Anterior cingulate cortex (tissue), 58 donors: ENCODE measurements at places on chromosomes 5 and 9.

- no peak for DNase-seq
These were observed 291.1 kb downstream of the NR2F1-AS1 start for GRCh38 chr5:93289942-93290341.

- no peak for DNase-seq
These were observed 210.0 kb upstream of the PAPPA start for GRCh38 chr9:115943431-115944165.

GRCh38 chr9:1469996-1470395 is 419.8 kb downstream of the DMRT2 start:
- no peak for DNase-seq

DNA sequence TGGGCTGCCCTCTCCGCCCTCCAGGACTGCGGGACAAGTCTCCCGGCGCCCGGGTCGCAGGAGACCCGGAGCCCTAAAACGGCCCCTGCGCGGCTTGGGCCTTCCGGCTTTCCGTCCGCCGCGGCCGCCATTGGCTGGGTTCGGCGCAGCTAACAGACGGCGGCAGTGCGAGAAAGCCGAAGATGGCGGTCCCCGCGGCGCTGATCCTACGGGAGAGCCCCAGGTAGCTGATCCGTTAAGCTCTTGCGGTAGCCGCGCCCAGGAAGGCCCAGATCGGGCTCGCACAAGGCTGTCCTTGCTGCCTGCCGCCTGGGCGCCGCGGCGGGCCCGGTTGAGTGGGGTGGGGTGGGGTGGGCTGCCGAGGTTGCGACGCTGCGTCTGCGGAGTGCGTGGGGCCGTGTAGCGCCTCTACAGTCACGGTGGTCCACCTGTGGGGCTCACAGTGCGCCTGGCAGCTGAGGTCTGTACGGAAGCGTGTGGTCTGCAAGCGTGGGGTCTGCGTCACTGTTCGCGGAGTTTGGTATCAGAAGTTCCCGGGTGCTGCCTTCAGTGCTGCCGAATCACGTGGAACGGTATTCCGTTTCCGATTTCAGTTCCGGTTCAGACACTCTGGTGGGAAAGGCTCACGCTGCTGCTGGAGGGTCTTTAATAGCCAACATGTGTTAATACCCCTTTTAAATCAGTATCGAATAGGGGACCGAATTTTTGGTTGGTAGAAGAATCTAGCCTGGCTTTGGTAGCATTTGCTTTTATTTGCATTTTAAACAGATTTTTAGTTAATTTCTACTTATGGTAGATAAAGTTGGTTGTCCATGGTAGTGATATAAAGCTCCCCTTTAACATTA is at the start of gene COMMD10:
Gene COMMD10 (plus strand): TSS at position 155 of the 845 bp plus-strand sequence.
- peak; percentile 67 for DNase-seq

- no peak for DNase-seq
These were observed 43.4 kb downstream of the NKX2-5 start for GRCh38 chr5:173191561-173191960.

DNA sequence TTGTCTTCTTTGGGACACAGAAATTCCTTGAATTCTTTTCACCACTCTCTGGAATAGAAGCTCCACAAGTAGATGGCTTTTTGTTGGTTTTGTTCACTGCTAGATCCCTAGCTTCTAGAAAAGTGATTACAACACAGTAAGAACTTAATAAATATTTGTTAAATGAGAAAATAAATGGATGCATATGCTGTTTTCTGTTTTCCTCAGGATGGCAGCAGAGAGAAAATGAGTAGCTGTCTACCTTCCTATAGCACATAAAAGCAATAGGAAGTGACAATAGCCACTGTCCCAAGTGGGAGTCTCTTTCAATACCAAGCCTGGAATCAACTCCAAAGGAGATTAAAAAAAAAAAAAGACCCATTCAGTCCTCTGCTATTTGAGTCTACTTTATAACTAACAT is 100.6 kb upstream of the NREP start:
- DNase-seq: no peak

DNA sequence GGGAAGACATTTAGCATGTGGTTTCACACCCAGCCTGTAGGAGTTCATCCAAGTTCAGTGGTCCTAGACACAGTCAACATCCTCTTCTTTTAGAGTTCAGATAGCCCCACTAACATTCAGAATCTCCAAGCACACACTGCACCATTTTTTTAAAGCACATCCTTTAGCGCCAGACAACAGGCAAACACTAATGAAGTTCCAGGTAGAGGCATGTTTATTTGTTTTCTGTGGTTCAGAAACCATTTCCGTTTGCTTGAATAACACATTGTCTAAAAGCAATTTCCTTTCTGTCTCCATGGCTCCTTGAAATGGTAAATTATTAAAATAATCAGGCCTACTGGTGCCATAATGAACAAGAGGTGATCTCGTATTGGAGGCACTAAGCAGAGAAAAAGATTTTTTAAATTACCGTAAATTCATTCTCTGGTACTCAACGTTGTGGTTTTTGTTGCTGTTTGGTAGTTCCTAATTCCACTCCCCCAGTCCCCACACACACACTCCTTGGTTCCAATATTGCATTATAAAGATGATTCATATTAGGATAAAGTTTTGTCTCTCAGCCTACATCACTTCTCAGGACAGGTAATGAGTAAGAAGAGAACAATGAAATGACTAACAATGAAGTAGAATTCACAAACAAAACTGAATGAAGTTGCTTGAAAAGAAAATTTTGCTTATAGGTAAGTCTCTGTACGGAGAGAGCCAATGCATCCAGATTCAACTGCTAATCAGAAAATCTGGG is 153.1 kb downstream of the PCSK1 start:
- no peak for DNase-seq

DNA sequence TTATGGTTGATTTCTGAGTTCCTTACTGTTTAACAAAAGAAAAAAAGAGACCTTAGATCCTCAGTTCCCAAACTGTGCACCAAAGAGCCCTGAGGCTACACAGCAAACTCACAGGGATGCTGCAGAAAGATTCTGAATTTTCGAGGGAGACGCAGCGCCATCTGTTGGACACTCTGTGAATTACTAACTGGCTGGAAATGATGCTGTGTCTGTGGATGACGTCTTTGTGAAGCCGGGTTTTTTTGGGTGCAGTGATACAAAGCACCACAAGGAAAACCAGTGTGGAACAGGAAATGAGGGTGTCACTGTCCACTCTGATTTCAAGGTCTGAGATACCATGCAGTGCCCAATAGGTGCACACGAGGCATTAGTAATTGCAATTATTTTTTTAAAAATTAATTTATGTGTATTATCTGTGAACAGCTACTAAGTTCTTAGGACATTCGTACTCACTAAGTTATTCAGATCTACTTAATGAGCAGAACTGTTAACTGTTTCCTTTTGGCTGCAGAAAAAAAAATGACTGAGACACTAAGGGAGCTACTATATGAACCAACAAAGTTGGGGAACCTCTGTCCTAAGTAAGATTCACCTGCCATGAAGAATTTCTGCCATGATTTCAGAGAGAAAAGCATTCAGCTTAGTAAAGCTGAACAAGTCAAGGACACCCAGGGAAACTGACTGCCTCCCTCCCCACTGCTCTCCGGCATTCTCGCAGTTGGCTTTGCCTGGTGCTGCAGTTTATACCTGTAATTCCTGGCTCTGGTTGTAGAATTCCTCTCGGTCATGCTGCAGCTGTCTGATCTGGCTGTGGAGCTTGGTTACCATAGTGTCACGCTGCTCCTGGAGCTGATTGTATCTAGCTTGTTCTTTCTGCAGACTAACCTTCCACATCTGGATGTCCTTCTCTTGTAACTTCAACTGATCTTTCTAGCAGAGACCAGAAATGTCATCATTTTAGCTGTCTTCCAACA is 23.4 kb downstream of the SPACA9 start:
- peak; percentile 62 for DNase-seq

DNA sequence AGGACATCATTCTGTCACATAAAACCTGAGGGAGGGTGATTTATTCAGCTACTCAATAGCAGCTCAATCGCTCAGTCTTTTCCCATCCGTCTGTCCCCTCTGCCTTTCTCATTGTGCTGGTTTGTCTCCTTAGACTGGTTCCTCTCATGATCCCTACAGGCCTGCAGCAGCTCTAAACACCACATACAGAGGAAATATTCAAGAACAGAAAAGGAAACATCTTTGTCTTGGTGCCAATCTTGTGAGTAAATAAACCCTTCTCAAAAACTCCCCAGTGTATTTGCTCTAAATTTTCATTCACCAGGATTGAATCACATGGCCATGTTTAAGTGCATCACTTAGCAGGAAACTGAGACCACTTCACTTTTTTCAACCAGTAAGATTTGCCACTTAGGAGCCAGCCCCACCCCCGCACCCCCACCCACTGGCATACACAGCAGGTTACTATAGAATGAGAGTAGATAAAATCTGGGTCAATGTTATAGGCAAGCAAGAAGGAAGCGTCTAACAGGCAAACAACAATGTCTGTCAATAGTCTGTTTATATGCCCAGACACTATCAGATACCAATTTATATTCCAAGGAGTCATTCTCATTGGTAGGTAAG is 895.5 kb upstream of the DMAC1 start:
- no peak for DNase-seq

GRCh38 chr5:131563434-131564228 is 71.4 kb downstream of the RAPGEF6 start:
- no peak for DNase-seq

DNA sequence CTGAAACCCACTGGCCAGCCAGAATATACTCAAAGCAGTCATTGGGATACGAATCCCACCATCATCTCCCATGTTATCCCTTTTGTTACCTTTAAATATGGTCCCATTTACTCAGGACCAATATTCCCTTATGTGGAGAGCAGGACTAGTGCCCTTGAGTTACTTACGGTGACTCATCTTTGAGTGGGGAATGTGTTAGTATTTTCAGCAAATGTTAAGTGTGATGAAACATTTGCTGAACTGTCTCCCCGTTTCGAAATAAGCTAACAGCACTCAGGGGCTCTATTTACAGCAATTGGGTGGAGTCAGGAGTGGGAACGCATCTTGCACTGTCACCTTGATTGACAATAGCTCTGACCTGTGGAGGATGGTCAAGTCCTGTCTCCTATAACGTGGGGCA is 67.4 kb downstream of the CTSL start:
- no peak for DNase-seq

DNA sequence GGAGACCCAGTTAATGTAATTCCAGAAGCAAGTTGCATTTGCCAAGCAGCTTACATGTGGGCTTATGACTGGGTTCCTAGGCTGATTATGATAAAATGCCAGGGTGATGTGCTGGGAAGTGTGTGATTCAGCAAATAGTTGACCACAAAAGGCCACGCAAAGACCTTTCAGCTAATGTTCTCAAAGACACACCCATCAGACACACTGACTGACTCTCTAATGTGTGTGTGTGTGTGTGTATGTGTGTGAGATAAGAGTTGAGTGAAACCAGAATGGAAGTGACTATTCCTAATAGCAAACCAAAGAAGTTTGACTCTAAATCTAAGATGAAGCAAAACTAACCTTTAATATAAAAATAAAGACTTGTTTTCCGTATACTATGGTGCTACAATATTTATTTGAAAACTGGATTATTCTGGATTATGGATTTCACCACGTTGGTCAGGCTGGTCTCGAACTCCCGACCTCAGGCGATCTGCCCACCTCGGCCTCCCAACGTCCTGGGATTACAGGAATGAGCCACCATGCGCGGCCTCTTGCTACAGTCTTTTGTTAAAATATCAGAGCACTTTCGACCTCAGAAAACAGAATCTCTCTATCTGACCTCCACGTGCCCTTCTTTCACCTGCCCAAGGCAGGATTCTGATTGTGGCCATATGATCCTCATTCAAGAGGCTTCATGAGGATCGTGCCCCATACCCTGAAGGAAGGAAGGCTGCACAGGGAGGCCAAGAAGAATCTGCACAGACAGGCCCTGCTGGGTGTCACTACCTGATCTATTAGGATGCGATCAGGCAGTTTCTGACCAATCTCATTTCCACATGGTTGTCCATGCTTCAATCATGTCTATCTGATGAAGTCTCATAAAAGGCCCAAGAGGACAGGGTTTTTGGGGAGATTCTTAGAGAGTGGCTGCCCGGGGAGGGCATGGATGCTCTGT is 75.6 kb downstream of the USP20 start:
- DNase-seq: no peak

DNA sequence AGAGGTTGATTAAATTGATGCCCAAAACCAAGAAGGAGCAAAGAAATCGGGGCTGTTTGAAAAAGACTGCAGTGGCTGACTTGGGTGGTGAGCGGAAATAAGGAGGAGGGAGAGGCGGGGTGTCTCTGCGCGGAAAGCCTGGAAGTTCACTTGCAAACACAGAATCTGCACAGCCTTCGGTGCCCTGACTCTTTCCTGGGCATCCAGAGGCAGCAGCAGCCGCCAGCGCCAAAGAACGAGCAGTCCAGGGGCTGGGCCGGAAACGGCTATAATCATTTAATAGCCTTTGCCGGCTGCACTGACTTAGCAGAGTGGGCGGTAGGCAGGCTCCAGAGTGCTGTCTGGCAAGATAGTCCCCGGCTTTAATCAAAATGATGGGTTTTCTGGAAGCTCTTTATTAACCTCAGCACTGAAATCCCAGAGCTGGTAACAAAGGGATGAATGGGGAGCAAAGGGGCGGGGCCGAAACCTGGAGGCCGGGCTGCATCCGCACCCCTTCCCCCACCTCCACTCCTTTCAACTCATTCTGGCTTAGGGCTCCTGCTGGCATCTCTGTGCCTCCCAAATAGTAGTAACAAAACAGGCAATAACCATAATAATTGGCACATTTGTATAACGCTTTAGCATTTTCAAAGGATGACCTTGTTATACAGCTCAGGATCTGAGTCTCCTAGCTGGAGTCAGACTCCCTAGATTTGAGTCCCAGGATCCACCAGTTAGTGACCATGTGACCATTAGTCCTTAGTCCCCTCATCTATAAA is 35.7 kb downstream of the PCDHAC2 start:
- DNase-seq: no peak

GRCh38 chr9:89533411-89534095 is 35.6 kb upstream of the SEMA4D start:
- DNase-seq: peak; percentile 39

DNA sequence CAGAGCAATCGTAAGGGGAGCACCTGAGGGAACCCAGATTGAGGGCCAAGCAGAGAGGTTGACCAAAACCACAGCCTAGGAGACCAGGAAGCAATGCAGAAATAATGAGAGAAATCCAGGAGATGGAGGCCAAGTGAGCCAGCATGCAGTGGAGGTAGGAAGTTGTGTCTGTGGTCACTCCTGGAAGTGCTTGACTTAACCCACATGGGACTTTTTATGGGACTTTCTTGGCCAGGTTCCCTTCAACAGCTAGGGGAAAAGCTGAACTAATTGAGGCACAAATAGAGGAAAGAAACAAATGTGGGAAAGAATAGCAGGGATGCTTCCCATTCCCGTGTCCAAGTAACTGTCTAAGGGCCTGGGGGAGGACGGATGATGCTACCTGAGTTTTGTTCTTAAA is 293.2 kb upstream of the CLINT1 start:
- no peak for DNase-seq

DNA sequence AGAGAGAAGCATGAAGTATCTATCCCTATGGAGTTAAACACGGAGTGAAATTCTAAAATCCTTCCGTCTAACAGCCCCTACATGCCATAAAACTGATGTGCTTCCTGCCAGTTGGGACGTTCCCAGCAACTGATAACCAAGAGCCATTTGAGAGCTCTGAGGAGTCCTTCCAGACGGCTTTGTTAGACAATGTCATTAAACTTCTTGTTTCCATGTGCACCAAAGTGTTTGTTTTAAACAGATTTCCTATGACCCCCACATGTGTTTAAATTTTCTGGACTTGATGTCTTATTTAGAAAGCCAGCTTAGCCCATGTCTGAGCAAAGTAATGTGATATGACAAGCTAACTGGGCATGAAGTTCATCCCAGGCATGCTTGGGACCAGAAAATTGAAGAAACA is 57.2 kb upstream of the LPAR1 start:
- DNase-seq: no peak

GRCh38 chr5:15009420-15009819 is 137.8 kb upstream of the ANKH start:
- no peak for DNase-seq
